ENCODE measurements at places on chromosomes 13 and 19.

- no peak for DNase-seq
Observed at GRCh38 chr13:73065036-73065435, 6.2 kb downstream of the KLF5 start.

DNA sequence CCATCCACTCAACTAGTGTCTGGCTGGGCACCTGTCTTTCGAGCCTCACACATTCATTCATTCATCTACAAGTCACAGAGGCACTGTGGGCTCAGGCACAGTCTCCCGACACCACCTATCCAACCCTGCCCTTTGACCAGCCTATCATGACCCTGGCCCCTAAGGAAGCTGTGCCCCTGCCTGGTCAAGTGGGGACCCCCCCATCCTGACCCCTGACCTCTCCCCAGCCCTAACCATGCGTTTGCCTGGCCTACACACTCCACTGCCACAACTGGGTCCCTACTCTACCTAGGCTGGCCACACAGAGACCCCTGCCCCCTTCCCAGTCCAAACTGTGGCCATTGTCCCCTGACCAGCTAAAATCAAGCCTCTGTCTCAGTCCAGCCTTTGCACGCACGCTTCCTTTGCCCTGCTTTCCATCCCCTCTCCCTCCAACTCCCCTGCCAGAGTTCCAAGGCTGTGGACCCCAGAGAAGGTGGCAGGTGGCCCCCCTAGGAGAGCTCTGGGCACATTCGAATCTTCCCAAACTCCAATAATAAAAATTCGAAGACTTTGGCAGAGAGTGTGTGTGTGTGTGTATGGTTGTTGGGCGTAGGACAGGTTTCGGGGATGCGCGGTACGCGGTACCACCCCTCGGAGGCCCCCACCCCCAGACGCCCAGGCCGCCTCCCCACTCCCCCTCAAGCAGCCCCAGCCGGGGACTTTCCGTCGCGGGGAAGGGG, 404 bp upstream of the IL27RA start:
- DNase-seq = no peak

DNA sequence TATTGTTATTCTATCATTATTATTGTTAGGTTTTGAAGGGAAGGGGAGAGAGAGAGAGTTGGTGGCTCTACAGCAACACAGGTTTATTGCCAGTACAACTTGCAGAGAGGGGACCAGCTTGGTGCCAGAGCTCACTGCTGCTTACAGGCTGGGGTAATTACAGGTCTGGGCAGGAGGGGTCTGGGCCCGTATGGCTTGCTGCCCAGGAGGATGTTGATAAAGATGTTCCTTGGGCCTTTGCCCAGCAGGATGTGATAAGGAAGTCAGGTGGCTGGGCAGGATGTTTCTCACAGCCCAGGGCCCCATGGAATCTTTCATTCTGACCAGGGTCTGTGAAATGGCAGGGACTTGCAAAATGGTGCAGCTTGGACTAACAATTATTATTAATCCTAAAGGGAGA, 64.2 kb upstream of the ZNF599 start:
- DNase-seq = no peak

DNA sequence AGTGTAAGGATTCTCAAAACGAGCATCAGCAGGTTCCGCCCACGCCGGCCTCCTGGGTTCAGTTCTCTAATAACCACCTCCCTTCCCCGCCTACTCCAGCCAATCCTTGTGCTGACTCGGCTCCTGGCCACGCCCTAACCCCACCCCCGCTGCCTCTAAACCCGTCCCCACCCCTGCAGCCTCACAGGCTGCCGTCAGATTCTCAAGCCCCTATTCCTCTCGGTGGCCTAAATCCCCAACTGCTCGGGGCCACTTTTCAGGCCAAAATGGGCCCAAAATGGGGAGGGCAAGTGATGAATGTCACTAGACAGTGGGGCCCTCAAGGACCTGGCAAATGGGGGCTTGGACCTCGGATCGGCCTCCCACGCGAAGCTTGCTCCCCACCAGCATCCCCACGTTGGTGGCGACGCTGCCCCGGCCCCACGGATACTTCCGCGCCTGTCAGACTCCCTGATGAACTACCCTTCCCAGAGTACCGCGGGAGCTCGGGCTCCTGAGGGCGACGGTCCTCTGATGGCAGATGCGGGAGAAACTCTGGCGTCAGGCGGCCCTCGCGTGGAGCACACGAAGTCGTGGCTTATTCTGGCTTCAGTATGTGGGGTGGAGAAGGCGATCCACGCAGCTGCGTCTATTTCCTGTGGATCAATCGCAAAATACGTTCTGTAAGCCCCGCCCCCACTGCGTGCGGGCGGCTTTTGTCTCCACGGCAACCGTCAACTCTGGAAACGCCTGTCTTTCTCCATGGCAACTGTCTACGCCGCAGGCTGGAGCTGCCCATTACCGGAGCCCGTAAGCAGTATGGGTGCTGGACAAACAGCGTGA, 24.8 kb downstream of the ZNF473 start:
- DNase-seq = peak; percentile 54

DNA sequence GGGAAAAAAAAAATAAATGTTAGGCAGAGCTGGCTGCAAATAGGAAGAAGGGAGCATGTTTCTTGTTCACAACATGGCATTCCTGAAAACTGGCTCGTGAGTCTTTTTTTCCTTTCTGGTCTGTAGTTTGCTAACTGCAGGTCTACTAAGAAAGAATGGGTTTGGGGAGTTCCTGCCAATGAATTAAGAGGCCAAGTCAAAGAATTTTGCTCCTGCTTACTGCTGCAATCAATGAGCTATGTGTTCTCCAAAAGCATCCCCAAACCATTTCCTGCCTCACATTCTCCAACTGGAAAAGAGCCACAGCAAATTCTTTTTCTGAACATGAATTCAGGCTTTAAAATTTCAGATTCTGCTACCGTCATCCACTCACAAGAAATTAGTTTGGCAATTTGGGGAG, 88.6 kb downstream of the DCT start:
- no peak for DNase-seq

DNA sequence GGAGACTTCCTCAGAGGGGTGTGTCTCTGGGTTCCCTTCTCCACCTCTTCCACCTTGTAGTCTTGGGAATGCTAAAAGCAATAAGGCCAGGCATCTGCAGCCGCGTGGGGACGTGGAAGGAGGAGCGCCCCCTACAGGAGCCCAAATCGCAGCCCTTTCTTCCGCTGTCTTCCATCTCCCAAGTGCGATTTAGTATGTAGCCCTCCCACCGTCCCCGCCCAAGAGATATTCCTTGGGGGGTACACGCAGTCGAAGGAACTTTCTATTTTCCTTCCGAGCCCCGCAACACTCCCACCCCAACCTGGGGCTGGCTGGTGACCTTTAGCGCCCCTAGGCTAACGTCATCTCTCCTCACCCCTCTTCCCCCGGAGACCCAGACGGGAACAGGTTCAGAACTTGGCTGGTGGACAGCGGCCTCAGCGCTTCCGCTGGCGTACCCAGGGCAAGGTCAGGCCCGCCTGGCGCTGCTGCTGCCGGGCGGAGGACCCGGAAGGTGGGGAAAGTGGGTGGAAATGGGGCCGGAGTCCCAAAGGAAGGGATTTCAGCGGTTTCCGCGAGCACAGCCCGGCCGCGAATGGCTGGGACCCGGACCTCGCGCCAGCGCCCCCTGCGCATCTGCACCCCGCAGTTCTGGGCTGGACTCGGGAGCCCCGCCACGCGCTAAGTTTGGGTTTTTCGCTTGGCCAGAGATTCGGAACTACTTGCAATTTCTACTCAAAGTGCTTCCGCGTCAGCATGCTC, 2.1 kb upstream of the PCDH8 start:
- DNase-seq = no peak

DNA sequence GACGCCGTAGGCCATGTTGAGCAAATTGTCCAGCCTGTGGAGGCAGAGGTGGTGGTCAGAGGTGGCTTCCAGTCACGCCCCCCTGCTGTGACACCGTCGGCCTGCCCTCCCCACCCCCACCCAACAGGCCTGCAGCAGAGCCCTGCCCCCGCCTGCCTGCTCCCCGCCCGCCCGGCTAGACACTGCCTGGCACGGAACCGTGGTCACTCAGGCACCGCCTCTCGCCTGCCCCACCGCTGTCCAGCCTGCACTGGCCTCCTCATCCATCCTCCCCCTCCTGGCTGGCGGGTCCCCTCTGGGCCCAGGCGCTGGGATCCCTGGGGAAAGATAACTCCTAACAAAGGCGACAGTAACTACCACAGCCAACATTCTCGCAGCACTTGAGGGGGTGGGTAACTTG, 21.7 kb downstream of the PRKCSH start:
- DNase-seq = no peak

DNA sequence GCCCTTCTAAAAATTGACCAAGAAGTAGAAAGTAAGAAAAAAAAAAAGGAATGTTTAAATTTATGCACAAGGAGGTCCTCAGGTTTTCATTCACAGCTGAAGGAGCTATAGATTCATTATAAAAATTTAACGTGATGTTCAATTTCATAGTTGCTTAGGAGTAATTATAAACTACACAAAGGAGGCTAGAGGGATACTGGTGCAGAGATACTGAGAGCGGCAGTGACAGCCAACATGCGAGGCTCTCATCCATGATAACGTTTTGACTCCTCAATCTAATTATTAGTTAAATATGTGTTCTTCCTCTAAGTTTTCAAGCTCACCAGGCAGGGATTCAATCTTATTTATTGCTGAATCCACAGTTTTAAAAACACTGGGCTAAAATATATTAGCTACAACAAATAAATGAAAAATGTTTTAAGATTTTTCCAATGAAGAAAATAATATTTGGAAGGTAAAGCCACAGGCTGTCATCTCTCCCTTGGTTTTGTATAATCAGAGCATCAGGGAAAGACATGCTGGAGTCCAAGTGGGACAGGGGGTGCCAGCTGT, 49.8 kb upstream of the TRPC4 start:
- DNase-seq = no peak

DNA sequence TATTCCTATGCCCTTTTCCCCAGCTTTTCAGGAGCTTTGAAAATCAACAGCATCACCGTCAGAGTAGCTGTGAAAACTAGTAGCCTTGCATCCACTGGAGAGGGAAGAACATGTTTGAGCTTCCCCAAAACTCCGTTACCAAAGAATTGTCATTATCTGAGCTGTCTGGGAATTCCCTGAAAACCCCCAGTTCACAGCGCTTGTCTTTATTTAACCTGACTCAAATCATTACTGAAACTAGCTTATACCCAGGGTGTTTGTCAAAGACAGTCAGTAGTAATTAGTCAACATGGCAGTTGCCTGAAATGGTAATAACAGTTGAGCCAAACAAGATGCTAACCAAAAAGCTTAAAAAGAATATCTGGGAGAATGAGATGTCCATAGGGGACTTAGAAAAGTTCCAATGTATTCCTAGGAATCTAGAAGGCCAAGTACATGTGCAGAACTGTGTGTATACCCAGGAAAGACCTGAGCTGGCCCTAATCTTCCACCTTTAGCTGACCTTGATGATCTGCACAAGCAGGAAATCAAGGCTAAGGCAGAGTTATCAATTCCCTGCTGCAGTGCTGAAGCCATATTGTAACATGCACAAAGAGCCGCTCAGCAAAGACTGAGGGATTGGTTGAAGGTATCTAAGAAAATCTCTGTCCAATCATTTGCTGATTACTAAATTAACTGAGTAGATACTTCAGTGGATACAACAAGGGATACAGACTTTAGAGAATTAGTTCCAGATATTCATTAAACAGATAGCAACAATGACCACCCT, 130.8 kb downstream of the KL start:
- DNase-seq = no peak

GRCh38 chr19:29497686-29498436, 27.9 kb upstream of the VSTM2B start:
- DNase-seq = no peak

All from AG09309 (cell line).